Activated naive CD4-positive, alpha-beta T cell treated with Interleukin-2 at 50 U/mL for 16 hours (primary cell): ENCODE measurements at places on chromosomes 5 and 9.

DNA sequence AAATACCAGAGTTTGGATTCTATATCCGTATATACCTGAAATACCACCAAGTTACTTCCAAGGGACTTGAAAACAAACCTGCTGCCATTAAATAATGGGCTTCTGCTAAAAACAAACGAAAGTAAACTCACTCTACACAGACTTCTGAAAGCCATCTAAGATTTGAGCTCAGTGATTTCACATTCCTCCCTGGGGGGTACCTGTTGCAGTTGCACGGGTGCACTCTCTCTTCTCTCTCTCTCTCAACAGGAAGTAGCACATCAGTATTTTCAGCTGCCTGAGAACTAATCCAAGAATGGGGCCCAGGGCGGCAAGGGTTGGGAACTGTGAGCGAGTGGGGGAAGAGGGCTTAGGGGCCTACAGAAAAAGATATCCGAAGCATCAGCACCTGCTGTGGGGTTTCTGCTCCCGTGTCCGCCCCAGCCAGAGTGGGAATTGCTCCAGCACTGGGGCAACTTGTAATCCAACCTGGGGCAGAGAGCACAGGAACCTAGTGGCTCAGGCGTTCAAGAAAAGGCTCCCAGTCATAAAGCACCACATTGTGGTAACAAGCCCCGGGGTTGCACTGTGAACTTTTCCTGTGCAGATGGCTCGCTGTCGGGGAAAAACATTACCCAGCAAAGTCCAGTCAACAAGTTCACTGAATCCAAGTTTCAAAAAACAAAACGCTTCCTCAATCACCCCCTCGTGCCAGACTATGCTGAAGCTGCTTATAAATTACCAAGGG is 99.8 kb downstream of the EFNA5 start:
- peak; percentile 13 for DNase-seq

GRCh38 chr5:116464144-116464708 is 110.4 kb downstream of the SEMA6A start:
- DNase-seq = no peak

DNA sequence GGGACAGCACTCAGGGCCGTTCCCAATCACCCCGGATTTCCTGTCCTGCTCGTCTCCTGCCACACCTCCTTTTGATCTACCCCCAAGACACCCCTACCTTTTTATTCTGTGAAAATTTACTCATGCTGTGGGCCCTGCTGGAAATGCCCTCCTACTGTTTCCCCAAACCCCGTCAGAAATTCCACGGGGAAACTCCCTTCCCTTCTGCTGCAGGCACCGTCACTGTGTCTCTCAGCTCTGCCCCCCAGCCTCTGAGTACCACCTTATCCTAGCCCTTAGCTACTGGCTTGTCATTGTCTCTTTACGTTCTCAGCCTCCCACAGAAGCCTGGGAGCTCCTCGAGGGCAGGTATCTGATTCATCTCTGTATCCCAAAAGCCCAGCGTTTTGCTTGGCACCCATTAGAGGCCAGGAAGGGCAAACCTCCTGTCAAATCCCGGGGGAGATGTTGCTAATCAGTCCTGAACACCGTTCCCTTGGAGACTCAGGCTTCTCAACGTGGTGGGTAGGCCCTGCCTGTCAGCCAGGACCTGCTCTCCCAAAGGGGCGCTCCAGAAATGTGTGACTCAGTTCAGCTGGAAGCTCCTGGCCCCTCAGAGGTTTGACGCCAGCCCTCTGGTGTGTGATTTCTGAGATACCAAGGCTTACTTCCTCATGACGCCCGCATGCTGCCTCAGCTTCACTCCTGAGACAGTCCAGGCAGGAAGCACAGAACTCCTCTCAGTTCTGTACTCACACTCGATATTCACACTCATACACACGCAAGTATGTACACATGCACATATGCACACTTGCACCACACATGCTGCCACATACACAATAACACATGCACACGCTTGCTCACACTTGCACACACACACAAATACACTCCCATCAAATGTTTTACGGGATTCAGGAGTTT is 50.7 kb upstream of the GRHPR start:
- DNase-seq = peak; percentile 11

DNA sequence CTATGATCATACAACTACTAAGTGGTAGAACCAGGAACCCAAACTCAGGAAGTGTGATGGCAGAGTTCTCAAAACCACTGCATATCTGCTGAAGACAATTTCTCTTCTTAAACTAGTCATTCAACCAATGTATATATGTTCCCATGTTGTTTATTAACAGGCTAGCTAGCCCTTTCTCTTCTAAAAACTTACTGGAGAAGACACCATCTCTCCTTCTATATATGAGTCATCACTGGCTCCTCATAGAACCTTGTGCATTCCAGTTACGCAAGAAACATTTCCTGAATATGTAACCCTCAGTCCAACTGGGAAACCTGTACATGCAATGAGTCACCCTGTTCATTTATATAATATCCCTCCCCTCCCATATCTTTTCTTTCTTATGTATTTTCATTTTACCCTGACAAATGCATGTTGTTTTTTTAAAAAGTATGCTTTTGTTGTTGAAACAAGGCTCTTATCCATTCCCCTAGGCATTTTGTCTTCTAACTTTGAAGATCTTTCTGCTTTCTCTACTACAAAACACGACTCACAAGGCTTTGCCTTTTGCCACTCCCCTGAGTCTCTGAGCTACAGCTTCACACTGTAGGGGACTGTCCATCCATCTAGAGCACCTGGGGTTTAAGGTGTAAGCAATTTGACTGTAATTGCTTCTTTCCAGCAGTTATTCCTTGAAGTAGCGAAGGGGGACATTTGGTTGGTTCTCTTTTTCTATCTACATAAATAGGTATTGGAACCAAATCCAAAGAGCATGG is 119.5 kb downstream of the ANXA1 start:
- no peak for DNase-seq

DNA sequence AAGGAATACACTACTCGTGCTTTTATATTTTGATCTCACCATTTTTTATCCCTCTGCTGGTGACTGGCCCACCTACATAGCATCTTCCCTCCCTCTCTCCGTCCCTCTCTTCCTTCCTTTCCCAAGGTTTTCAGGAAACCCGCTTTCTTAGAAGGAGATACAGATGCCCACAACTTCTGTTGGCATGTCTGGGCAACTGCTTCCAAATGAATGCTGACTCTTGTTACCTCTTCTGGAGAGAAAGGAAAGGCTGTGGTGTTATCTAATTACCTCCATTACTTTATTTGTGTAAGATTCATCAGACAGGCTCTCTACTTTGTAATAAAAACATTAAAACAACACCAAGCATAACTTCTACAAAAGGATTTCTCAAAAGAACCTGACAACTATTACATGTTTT is 20.2 kb downstream of the FANCC start:
- no peak for DNase-seq

DNA sequence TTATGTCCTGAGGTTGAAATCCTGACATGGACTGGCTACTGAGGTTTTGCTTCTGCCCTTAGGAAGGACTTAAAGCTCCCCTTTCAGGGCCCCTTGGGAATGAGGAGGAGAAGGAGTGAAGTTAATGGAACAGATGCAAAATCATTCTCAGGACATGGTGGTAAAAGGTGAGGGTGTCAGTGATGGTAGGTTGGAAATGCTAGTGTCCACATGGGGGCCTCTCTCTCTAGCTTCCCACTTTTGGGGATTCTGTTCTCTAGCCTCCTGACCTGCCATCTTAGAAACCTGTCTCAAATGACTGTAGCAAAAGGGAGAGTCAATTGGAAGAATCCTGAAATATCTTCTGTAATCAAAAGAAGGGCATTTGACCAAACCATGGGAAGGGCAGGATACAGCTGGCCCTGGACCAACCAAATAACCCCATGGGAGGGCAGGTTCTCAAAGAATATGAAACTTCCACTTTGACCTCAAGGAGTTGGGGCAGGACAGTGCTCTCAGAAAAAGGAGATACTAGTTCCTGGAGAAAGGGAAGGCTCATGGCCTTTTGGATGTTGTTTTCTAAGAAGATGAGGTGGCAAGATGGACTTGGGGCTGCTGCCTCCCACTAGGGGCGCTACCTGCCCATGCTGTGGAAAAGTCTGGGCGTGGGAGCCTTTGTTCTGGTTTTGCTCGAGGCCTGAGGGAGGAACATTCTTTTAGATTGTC is 21.2 kb upstream of the MLANA start:
- DNase-seq = peak; percentile 33

- DNase-seq = no peak
These were observed 204.9 kb downstream of the SMARCA2 start for GRCh38 chr9:2220036-2220435.

- DNase-seq = no peak
These were observed 530.4 kb upstream of the CDH9 start for GRCh38 chr5:27568811-27569210.

- no peak for DNase-seq
These were observed 107.4 kb downstream of the JAKMIP2 start for GRCh38 chr5:147675168-147675567.

GRCh38 chr9:134390537-134390936 is 64.3 kb downstream of the RXRA start:
- DNase-seq = peak; percentile 86

- DNase-seq = no peak
These were observed 4.9 kb downstream of the SH3GLB2 start for GRCh38 chr9:129023036-129023907.

DNA sequence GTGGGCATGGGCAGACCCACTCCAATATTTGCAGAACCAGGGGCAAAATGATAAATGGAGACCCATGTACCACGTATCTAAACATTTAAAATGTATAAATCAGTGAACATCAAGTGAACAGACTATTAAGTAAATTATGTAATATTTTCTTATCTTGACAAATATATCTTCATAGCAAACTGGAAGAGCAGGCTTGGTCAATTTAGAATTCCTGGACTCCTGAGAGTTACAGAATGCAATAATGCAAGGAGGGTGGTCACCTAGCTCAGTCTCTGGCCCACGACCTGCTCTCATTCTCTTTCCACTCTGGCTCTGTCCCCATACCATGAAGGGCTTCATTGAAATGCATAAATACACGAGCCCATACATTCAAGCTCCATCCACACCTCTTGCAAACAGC is 398.0 kb downstream of the ENC1 start:
- no peak for DNase-seq

DNA sequence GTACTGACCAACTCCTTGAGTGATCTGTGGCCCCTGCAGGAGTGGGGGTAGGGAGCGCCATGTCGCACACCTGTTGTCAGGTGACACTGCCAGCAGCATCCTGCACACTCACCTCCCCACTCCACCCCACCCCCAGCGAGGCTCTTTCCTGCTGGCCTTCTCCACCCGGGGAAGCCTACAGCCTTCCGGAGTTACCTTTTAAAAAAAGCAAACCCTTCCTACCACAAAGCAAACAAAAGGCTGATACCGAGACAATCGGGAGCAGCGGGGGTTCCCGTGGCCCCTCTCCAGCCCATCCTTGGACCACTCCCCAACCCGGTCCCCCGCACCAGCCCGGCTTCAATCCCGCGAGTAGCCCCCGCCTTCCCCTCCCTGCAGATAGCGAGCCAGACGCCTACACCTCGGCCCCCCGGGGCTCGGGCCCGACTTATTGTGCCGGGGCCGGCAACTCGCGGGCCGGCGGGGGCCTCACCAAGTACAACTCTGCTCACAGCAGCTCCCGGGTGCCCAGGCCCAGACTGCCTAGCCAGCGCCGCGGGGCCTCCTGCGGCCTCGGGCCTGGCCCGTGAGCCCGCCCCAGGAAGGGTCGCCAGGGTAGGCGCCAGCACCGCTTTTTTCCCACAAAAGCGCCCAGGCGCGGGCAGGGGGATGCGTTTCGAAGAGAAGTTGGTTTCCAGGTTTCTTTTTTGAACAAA is 724 bp downstream of the MACROH2A1 start:
- DNase-seq = peak; percentile 43

GRCh38 chr9:114240216-114240615 is 82.7 kb upstream of the ORM1 start:
- no peak for DNase-seq

DNA sequence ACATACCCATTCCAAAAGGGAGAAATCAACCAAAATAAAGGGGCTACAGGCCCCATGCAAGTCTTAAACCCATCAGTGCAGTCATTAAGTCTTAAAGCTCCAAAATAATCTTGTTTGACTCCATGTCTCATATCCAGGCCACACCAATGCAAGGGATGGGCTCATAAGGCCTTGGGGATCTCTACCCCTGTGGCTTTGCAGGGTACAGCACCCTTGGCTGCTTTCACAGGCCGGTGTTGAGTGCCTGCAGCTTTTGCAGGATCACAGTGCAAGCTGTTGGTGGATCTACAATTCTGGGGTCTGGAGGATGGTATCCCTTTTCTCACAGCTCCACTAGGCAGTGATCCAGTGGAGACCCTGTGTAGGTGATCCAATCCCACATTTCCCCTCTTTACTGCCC is 5.0 kb upstream of the SPINK14 start:
- DNase-seq = no peak

GRCh38 chr5:132344775-132345514 is 24.6 kb upstream of the SLC22A5 start:
- no peak for DNase-seq

- no peak for DNase-seq
These were observed 719 bp upstream of the ISCA1 start for GRCh38 chr9:86282979-86283535.

DNA sequence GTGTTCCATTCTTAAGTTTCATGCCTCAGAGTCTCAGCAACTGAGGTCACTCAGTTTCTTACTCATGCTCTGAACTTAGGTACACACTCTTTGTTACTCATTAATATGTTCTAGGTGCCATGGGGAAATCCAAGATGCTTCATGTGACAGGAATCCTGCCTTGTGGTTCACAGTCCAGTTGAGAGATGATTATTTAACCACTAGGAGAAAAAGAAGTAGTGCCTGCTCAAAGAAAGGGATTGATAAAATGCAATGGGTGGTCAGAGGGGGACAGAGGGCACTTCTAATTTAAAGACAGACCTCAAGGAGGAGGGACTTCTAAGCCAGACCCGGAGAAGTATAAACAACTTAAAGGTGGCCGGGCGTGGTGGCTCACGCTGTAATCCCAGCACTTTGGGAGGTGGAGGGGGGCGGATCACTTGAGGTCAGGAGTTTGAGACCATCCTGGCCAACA is 69.0 kb downstream of the UGCG start:
- no peak for DNase-seq

DNA sequence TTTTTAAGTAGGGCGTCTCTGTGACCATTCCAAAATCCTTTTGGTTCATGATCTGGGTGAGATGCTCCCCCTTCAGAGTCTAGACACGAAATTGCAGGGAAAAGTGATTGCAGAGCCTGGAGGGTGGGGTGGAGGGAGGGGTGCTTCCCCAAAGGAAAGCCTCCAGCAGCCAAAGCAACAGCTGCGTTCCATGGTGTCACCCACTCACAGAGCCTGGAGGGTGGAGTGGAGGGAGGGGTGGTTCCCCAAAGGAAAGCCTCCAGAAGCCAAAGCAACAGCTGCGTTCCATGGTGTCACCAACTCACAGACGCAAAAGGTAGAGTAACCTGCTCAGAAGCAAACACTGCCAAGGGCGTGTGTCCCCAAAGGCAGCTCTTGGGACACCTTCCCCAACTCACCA is 22.6 kb downstream of the SLC6A18 start:
- no peak for DNase-seq

DNA sequence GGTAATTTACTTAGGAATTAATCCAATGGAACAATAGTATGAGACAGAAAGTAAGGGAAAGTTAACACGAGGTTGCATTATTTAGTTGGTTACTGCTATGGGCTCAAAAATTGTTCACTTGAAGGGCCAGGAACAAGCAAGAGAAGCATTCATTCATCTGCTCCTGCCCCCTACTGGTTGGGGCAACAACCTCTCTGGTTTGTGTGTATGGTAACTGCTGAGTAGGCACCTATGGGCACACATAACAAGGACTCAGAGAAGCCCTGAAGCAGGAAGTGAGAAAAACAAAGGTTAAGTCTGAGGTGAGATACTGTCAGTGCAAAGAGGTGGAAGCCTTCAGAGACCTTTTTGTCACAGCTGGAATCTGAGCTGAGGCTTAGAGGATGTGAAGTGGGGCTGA is 34.4 kb upstream of the RANBP6 start:
- no peak for DNase-seq

GRCh38 chr9:137265496-137266161 is 10.5 kb downstream of the NELFB start:
- DNase-seq = no peak
